ENCODE measurements at places on chromosomes 7 and 10.

DNA sequence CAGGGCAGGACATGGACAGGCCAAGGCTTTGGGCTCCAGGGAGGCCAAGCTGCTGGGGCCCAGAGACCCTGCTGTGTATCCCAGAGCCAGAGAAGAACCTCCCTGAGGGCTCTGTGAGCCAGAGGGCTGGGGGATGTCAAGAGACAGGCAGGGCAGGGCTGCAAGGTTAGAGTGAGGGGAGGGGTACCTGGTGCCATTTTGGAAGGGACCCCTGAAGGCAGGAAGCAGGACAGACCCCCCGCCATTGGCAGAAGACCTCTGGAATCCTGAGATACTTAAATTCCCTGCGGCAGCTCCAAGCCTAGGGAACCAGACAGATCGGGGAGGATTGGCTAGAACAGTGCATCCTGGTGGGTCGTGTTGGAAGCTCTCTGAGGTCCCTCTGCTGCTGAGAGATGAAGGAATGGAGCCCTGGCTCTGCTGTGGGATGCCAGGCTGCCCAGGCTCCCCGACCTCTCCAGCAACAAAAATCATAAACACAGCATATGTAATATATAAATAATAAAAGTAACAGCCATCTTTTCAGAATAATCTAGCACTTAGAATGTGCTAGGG, 75.0 kb downstream of the LHPP start:
- peaks cover 13% of the 10 kb centered on the region for H3K4me1 ChIP-seq
- H3K4me3 ChIP-seq: no peak overlapping the region
- DNase-seq: no peak

DNA sequence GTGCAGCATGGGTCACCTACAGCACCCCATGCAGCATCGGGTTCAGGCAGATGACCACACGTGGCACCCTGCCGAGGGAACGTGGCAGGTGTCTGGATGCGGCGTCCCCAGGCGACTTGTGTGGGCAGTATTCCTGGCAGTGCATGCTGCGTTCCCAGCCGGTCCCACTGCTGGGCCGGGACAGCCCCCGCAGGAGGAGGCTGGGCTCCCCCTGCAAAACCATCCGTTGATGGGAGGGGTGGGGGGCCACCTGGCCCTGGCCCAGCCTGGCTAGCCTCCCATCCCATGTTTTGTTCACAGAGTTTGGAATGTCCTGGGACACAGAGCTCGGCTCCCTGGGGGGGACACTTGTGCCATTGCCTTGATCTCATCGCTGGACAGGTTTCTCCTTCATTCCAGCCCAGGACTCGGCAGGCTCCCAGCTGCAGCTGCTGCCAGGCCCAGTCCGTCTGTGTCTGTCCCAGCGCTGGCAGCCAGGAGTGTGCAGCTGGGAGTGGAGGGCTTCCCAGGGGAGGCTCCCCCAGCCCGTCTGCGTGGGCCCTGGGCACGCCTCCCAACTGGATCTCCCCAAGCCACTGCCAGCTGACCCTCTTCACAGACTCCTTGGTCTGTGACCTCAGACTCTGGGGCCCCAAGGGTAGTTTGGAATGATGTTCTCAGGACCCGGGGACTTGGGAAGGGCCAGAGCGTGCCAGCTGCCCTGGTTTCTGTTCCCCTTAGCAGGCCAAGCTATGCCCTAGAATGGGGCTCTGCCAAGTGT, 32.6 kb downstream of the TMEM270 start:
- no peaks in the 10 kb centered on the region for H3K36me3 ChIP-seq
- H3K4me3 ChIP-seq: no peak overlapping the region
- no peak for DNase-seq
- peak overlapping the region; percentile 46 for H3K27ac ChIP-seq
- H3K27me3 ChIP-seq: no peaks in the 10 kb centered on the region
- H3K4me1 ChIP-seq: peaks cover 9% of the 10 kb centered on the region

DNA sequence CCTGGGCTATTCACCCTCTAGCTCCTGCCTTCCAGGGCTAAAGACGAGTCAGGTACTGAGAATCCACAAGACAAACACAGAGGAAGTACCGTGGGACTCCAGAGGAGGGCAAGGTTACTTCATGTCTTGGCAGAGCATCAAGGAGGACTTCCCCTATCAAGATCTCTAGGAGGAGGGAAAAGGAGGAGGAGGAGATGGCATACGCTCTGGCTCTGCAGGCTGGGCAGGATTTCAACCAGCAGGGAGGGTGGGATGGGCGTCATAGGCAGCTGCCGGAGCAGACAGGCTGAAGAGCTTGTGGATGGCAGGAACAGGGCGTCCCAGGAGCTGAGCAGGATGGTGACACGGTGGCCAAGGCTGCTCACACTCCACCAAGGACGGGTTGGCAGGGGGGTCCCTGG, 21.3 kb downstream of the MDH2 start:
- H3K27me3 ChIP-seq: no peaks in the 10 kb centered on the region
- no peaks in the 10 kb centered on the region for H3K4me1 ChIP-seq
- DNase-seq: peak; percentile 73
- peaks cover 36% of the 10 kb centered on the region for H3K36me3 ChIP-seq

- no peak overlapping the region for H3K4me3 ChIP-seq
- DNase-seq: peak; percentile 86
- no peaks in the 10 kb centered on the region for H3K27me3 ChIP-seq
- H3K4me1 ChIP-seq: peaks cover 72% of the 10 kb centered on the region
- peak overlapping the region; percentile 79 for H3K27ac ChIP-seq
Observed at GRCh38 chr10:71998840-71999194, 34.6 kb downstream of the CHST3 start.

- no peak overlapping the region for H3K27ac ChIP-seq
- no peaks in the 10 kb centered on the region for H3K36me3 ChIP-seq
- H3K27me3 ChIP-seq: no peaks in the 10 kb centered on the region
- no peak overlapping the region for H3K4me3 ChIP-seq
Observed at GRCh38 chr7:16428672-16429071, 7.3 kb upstream of the CRPPA start.

DNA sequence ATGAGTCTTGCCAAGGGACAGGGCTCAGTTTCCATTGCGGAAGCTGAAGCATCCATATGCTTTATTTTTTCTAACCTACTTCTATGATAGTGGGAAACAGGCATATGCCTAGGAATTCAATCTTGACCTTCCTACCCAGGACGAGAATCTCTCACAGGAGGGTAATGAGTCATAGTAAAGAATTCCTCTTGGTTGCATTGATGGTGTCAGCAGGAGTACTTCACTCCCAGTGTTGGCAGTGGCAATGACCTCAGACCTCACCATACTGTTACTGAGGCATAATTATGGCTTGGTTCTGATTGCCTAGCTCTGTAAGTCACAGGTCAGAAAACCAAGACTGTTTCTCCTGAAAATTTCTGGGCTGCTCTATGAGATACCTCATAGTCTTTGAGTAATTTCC, 552.9 kb downstream of the ARL4A start:
- no peaks in the 10 kb centered on the region for H3K27me3 ChIP-seq
- no peaks in the 10 kb centered on the region for H3K36me3 ChIP-seq

- peak overlapping the region; percentile 56 for H3K27ac ChIP-seq
- peaks cover 14% of the 10 kb centered on the region for H3K4me1 ChIP-seq
- H3K27me3 ChIP-seq: no peaks in the 10 kb centered on the region
- DNase-seq: no peak
- H3K36me3 ChIP-seq: no peaks in the 10 kb centered on the region
- no peak overlapping the region for H3K4me3 ChIP-seq
Observed at GRCh38 chr10:58641095-58641531, 128.4 kb downstream of the BICC1 start.

DNA sequence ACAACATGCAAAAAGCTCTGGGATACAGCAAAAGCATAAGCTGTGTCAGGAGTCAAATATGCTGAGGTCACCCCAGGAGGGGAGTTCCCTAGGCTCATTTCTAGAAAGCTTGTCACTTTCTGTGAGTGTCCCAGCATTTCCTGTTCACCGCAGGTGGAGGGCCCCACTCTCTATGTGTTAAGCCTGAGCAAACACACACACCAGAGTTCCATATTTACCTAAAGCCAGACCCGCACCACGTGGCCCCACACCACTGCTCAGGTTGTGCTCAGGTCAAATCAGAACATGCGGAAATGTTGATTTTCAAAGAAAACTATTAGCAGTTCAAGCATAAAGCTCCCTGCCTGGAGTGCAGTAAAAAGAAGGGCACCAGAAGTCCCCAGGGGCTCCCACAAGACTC, 259.6 kb upstream of the PPP2R2D start:
- no peaks in the 10 kb centered on the region for H3K36me3 ChIP-seq
- H3K27me3 ChIP-seq: peaks cover 5% of the 10 kb centered on the region
- no peak overlapping the region for H3K4me3 ChIP-seq
- no peak overlapping the region for H3K27ac ChIP-seq
- no peak for DNase-seq

GRCh38 chr10:69358148-69358795, 58.4 kb downstream of the TACR2 start:
- peak overlapping the region; percentile 92 for H3K27ac ChIP-seq
- no peak overlapping the region for H3K4me3 ChIP-seq
- H3K36me3 ChIP-seq: no peaks in the 10 kb centered on the region
- peaks cover 45% of the 10 kb centered on the region for H3K4me1 ChIP-seq

GRCh38 chr10:12448729-12449391, 99.5 kb downstream of the CAMK1D start:
- H3K27ac ChIP-seq: no peak overlapping the region
- H3K36me3 ChIP-seq: no peaks in the 10 kb centered on the region
- H3K4me3 ChIP-seq: no peak overlapping the region
- no peaks in the 10 kb centered on the region for H3K27me3 ChIP-seq

GRCh38 chr10:10975647-10976046, 42.0 kb upstream of the CELF2 start:
- H3K4me1 ChIP-seq: no peaks in the 10 kb centered on the region
- DNase-seq: no peak
- H3K36me3 ChIP-seq: no peaks in the 10 kb centered on the region
- peaks cover 3% of the 10 kb centered on the region for H3K27me3 ChIP-seq
- no peak overlapping the region for H3K4me3 ChIP-seq

- no peak for DNase-seq
- no peaks in the 10 kb centered on the region for H3K36me3 ChIP-seq
- no peaks in the 10 kb centered on the region for H3K27me3 ChIP-seq
- H3K4me1 ChIP-seq: peaks cover 21% of the 10 kb centered on the region
- H3K4me3 ChIP-seq: no peak overlapping the region
Observed at GRCh38 chr10:70747192-70747965, 37.8 kb downstream of the TBATA start.

DNA sequence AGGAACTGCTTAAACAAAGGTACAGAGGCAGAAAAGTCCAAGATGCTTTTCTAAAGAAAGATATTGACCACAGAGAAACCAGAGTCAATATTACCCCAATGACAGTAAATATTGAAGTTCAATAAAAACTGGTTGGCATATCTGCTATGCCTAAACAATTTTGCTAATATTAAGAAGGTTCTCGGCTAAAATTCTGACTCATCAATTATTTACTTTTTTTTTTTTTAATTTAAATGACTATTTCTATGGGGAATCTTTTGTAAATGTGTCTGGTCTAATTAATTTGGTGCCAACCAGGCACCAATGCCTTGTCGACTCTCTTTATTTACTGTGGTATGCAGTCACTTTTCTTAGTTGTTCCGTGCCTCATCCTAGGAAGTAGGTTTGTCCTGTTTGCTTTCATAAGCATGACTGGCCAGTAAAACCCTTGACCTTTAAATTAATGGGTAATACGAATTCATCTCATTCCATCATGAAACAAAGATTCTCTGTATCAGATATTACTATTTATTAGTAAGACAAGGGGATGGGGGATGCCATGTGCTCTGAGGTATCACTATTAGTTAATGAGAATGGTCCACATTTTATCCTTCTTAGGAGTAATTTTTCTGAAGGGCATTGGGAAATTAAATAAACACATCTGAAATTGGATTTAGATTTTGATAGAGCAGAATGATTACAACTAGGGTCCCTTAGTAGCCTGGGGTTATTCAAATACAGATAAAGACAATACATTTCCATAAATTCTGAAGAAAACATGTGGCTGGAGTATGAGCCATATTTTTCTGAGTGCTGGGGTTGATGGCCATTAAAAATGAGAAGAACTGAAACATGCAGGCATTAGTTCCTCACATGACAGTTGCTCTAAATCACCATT, 154.4 kb downstream of the VTI1A start:
- H3K36me3 ChIP-seq: no peaks in the 10 kb centered on the region
- no peaks in the 10 kb centered on the region for H3K4me1 ChIP-seq
- H3K27ac ChIP-seq: no peak overlapping the region
- H3K4me3 ChIP-seq: no peak overlapping the region
- H3K27me3 ChIP-seq: no peaks in the 10 kb centered on the region

GRCh38 chr7:92489634-92490033, 11.9 kb upstream of the ERVW-1 start:
- H3K36me3 ChIP-seq: peaks cover 82% of the 10 kb centered on the region
- no peaks in the 10 kb centered on the region for H3K27me3 ChIP-seq
- H3K4me1 ChIP-seq: peaks cover 8% of the 10 kb centered on the region
- no peak overlapping the region for H3K4me3 ChIP-seq
- no peak overlapping the region for H3K27ac ChIP-seq
